ENCODE measurements at places on chromosomes 16 and 17. TPM values are rescaled to one million over a fixed set of nuclear protein-coding genes. Genes with fewer than 3 reads are reported as not detected.

ATP2A1 gene
- polyA plus RNA-seq: 0.69 TPM

SPATA22 gene
- 0.02 TPM for polyA plus RNA-seq

ZACN gene
- 2.3 TPM for polyA plus RNA-seq

ST6GALNAC2 gene
- polyA plus RNA-seq: 20.2 TPM

GSG1L gene
- polyA plus RNA-seq: 0.19 TPM

NTN3 gene
- polyA plus RNA-seq: not detected

RAB11FIP4 gene
- polyA plus RNA-seq: 5.0 TPM

NEK8 gene
- polyA plus RNA-seq: 2.6 TPM

VPS9D1 gene
- 37.5 TPM for polyA plus RNA-seq

NPIPB6 gene
- 0.21 TPM for polyA plus RNA-seq

JMJD6 gene
- 21.9 TPM for polyA plus RNA-seq

TMC5 gene
- 0.18 TPM for polyA plus RNA-seq

SLC9A5 gene
- 0.43 TPM for polyA plus RNA-seq

Data from esophagus (tissue), 2 donors.